ENCODE measurements at places on chromosomes 4 and X.

GRCh38 chr4:71663780-71664179 is 120.1 kb downstream of the GC start:
- DNase-seq: no peak

GRCh38 chrX:134868771-134869495 is 121.9 kb upstream of the SMIM10 start:
- DNase-seq: no peak

- DNase-seq: no peak
These were observed 75.3 kb upstream of the GRIA3 start for GRCh38 chrX:123108513-123109427.

- DNase-seq: peak; percentile 14
These were observed 178.4 kb upstream of the GPRIN3 start for GRCh38 chr4:89486042-89486441.

GRCh38 chrX:96176921-96177320 is 507.7 kb upstream of the DIAPH2 start:
- DNase-seq: no peak

DNA sequence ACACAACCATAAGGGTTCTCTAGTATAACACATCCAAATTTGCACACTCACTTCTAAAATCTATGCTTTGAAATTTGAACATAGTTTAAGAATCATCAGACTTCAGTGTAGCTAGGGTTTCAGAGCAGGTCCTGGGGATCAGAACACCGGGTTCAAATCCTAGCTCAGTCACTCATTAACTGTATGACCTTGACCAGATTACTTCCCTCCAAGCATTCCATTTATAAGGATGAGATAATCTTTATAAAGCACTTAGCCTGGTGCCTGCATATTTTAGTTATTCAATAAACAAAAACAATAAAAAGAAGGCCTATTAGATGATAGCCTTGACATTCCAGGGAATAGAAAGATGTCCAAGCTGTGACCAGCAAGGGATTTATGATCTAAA is 4.8 kb upstream of the STBD1 start:
- no peak for DNase-seq

DNA sequence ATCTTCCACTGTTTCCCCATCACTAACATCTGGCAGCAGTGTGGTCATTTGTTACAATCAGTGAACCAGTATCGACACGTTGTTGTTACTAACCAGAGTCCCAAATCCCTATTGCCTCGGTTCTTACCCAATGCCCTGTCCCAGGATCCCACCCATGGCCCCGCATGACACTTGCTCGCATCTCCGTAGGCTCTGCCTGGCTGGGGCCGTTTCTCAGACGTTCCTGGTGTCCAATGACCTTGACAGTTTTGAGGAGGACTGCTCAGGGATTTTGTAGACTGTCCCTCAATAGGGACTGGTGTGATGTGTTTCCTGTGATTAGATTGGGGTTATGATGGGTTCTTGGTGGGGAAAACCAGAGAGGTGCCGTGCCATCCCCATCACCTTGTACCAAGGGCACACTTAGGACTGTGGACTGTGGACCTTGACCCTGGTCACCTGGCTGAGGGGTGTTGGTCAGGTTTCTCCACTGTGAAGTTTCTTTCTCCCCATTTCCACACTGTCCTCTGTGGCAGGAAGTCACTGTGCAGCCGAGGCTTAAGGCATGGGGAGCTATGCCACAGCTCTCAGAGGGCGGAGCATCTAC is 108.4 kb downstream of the ADRA2C start:
- DNase-seq: no peak

All from activated CD4-positive, alpha-beta T cell treated with anti-CD3 and anti-CD28 coated beads, Interleukin-2, amount 50 U/mL, for 16 hours (primary cell).